Cerebellar nuclear complex (tissue), 1 donor: ENCODE measurements at places on chromosomes 7 and 10.
A peak's percentile ranks its signal among the peaks of the same experiment; 100 is the strongest.

- DNase-seq = no peak
Measured at GRCh38 chr7:1555046-1555812, 776 bp downstream of the TMEM184A start.

DNA sequence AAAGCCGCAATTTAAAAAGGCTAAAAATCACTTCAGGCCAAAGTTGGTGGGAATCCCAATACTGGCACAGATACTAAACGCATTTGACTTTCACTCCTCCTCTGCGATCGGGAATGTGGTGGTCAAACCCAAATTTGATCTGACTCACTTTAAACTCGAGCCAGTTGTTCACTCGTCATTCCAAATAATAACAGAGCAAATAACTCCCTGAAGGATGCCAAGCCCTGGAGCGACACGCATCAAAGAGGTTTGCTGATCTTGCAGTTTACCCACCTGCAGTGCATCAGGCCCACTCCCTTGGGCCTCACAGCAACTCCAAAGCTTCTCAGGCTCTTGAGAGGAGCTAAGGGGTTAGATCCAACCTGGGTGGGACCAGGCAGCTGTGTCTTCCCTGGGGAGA lies 12.2 kb downstream of the PTN start:
- DNase-seq = no peak

DNA sequence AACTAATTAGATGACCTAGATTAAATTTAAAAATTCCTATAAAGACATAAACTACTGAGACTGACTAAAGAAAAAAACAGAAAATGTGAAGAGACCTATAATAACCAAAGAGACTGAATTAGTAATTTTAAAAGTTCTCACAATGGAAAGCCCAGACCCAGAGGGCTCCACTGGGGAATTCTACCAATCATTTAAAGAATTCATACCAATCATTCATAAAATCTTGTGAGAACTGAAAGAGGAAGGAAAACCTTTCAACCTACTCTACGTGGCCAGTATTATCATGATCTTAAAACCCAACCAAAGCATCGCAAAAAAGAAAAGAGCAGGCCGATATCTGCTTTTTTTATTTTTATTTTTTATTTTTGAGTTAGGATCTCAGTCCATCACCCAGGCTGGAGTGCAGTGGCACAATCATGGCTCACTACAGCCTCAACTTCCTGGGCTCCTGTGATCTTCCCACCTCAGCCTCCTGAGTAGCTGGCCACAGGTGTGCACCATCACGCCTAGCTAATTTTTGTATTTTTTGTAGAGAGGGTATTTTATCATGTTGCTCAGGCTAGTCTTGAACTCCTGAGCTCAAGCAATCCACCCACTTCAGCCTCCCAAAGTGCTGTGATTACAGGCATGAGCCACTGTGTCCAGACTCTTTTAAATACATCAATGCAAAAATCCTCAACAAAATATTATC lies 48.6 kb downstream of the DGKI start:
- DNase-seq = no peak

DNA sequence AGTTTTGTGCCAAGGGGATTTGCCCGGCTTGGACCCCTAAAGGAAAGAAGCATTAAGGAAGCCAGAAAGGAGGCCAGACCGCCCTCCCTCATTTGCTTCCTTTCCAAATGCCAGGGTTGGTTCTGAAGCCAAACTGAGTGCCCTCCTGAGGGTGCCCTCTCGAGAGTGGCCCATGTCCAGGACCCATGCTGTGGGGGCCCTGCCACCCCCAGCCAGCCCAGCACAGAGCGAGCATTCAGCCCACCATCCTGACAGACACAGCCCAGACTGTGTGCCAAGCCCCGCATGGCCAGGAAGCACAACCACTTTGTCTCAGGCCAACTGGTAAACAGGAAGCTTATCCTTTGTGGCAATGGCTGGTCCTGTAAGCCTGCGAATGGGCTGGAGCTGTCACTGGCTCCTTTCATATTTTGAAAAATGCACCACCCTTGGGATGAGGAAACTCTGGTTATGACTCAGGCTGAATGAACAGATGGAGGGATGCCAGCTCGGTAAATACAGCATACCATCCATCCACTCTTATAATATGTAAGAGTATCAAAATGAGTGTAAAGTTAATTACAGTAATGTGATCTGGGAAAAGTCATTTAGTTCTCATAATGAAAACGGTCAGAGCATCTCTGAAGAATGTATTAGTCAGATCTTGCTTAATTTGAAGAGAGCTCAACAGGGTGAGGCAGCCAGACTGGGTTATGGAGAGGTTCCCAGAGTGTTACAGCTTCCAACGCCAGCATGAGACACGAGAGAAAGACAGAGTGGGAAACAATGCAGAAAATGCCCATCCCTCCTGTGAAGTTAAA lies 65.0 kb downstream of the STK17A start:
- peak; percentile 21 for DNase-seq

DNA sequence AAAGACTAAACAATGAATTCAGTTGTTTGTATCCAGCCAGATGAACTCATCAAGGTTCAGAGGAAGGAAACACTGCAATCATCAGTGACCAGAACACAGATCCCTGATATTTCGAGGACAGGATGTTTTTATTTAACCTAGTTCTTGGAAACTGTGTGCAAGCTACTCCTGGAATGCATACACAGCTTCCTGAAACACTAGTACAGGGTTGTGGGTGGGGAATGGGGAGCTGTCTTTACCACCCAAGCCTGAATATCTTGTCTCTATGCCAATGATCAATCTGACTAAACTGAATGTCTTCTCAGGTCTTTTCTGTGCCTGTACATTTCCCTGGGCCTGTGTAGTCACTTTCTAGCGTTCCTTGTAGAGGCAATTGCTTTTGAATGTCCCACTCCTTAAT lies 374.6 kb downstream of the CALN1 start:
- no peak for DNase-seq

DNA sequence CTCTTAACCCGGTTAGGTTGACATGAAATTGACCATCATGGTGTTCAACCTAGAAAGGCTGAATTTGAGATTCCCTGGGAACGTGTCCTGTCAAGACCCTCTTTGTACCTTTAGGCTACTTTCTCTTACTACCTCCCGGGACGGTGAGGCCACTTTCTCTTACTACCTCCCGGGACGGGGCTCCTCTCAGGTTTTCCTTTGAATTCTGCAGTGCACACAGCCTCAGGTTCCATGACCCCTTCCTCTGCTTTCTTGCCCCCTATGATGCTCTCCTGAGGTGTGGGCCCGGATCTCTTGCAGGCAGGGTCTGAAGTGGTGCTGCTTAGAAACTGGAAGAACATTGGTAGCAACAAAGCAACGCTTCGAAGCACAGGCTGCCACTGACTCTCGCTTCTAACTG lies 155.3 kb downstream of the CAMK1D start:
- no peak for DNase-seq

DNA sequence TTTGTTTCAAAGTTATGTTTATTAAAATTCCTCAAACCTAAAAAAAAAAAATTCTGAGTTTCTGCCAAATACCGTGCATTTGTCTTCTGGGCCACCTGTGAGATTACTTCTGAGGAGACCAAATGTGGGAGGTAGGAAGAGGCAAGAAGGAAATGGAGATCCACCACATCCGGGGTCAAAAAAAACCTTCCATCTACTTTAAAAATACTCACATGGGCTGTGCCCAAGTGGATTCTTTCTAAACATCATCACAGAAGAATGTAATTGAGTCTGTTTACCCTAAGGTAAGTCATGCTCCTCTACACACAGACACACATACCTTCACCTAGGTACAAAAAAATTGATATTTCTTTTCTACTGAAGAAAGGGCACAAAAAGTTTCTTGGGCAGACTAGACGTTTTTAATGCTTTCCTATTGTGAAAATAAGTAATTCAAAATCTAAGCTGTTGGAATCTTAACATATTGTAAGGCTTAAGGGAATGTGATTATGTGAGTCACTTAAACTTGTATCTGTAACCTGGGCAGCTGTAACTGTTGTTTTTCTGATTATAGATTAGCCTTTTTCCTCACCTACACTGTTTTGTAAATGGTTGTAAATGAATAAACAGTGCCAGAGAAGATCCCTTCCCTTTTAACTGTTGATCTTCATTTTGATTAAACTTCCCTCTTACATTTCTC lies 19.1 kb upstream of the SPOCK2 start:
- DNase-seq = no peak

DNA sequence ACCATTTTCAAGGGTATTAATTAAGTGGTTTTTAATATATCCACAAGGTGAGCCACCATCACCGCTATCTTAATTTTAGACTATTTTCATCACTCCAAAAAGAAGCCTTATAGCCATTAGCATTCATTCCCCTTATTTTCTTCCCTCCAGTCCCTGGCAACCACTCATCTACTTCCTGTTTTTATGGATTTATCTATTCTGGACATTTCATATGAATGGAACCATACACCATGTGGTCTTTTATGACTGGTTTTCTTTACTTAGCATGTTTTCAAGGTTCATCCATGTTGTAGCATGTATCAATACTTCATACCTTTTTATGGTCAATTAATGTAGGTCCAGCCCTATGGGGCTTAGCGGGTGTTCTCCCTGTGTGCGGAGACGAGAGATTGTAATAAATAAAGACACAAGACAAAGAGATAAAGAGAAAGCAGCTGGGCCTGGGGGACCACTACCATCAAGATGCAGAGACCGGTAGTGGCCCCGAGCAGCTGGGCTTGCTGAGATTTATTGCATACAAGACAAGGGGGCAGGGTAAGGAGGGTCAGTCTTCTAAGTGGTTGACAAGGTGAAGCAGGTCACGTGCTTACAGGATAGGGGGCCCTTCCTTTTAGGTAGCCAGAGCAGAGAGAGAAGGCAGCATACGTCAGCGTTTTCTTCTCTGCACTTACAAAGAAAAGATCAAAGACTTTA lies 14.6 kb downstream of the WBP1L start:
- no peak for DNase-seq

DNA sequence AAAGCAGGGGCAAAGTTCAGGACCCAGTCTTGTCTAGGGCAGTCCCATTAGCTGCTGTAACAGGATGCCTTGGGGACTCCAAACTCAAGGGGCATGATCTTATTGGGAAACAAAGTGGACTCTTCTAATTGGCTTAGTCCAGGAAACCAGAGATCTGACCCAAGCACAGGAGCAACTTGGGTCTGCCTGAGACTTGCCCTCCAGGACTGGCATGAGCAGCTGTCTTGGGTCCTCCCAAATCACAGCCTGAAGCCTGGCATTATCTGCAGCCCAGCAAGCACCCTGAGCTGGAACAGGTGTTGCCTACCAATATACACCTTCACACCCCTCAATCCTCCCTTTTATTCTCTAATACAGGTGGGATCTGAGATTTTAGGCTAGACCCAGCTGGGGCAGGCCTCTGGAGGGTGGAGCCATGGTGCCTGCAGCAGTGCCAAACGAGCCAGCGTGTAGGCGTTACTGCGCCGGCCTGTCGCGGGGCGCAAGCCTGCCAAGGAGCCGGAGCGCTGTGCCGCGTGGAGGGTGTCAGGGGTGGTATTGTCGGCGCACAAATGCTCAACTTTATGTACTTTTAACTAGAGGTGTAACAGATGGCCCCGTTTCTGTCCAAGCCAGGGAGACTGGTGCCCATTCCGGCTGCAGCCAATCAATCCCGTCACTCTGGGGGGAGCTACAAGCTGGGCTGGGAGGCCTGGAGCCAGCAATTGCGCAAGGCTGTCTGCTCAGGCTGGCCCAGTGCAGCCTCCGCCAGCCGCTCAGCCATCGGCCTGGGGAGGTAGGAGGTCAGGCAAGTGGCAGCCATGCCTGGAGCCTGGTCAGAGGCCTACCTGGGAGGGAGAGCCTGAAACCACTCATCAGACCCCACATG lies 12.8 kb upstream of the LBX1 start:
- DNase-seq = peak; percentile 44

DNA sequence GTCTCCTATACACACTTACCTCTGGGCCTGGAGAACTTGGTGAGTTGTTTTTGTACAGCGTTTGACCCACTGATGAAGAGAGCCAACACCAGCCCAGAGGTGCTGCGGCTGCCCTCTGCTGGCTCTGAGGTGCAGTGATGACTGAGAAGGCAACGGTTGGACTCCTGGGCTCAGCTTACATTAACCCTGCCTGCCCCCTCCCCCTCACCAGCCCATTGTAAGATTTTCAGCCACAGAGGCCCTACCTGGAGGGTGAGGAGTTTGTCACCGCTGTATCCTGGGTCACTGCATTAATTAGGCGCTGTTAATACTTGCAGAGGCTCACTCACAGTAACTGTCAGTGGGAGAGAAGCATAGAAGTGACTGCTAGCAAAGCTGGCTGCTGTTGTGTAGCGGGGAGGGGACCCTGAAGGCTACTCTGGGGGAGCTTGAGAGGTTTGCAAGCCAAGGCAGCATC lies 19.0 kb upstream of the ANKRD2 start:
- DNase-seq = no peak

GRCh38 chr7:111788286-111789047 lies 226.2 kb upstream of the IMMP2L start:
- DNase-seq = no peak

GRCh38 chr10:110750931-110751330 lies 106.8 kb downstream of the RBM20 start:
- no peak for DNase-seq

GRCh38 chr7:20284771-20285143 lies 45.9 kb upstream of the ITGB8 start:
- DNase-seq = no peak

DNA sequence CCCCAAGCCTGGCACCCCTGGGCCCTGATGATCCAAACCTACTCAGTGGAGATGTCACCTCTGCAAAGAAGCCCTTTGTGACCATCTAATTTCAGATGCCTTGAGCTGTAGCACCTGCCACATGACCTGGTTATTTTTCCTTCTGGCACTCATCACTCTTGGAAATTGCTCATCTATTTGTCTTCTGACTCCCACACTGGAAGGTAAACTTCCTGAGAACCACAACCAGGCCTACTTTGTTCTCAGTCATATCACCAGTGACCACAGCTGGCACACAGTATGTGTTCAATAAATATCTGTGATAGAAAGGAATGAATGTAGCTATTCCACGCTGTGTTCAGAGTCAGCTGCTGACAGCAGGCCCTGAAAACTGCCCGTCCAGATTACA lies 97.1 kb downstream of the SH3PXD2A start:
- DNase-seq = no peak

DNA sequence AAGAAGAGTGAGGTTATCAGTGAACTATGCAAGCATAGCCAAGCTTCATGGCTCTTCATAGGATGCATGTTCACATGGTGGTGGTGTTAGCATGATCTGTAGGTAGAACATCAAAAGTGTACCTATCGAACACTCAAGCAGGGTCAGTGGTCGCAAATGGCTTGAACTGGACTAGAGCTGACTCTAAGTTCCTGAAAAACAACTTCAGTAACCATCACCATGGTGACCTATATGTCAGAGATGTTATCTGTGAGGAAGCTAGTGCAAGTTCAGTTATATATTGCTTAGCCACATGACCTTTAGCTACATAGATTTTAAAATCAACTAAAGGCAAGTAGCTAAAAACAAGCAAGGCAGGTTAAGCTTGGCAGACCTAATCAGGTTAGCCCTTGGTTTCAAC lies 163.1 kb upstream of the AGR3 start:
- no peak for DNase-seq

GRCh38 chr10:71595649-71596048 lies 123.9 kb downstream of the C10orf105 start:
- no peak for DNase-seq
